ENCODE measurements at places on chromosomes 13 and 19. TPM values are rescaled to one million over a fixed set of nuclear protein-coding genes. Genes with fewer than 3 reads are reported as not detected.

DNA sequence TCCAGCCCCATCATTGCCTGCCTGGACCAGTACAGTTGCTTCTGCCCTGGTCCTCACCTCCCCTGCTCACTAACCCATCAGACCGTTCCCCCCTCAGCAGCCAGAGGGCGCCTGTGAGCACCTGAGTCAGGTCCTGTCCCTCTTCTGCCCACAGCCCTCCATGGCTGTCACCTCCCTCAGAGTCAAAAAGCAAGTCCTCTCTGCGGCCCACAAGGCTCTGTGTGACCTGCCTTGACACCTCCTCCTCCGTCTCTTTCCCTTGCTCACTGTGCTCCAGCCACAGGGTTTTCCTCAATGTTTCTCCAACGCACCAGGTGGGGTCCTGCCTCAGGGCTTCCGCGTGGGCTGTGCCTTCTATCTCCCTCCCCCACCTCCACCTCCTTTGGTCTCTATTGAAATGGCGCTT, 29.4 kb upstream of the PTPRS start:
- no peak for DNase-seq

DNA sequence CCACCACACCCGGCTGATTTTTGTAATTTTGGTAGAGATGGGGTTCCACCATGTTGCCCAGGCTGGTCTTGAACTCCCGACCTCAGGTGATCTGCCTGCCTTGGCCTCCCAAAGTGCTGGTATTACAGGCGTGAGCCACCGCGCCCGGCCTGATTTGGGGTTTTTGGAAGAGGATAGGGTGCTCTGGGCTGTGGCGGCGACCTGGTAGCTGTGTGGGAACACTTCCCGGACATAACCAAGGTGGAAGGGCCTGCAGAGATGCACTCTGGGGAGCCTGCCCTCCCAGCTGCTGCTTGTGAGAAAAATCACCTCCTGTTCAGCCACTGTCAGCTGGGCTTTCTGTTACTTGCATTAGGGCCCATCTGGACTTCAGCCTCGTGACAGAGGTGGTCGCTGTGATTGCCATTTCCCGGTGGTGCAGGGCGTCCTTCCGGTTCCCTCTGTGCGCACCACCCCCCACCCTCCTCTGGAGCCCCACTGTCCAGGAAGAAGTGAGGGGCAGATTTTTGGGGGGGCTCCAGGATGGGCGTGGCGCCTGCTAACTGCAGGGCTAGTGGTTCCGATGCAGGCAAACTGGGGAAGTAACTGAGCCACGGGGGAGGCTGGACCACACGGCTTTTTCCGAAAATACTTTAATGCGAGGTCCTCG, 7.5 kb downstream of the IL4I1 start:
- DNase-seq: no peak

GRCh38 chr19:39144290-39145071, 18.9 kb downstream of the PAK4 start:
- DNase-seq: no peak

DNA sequence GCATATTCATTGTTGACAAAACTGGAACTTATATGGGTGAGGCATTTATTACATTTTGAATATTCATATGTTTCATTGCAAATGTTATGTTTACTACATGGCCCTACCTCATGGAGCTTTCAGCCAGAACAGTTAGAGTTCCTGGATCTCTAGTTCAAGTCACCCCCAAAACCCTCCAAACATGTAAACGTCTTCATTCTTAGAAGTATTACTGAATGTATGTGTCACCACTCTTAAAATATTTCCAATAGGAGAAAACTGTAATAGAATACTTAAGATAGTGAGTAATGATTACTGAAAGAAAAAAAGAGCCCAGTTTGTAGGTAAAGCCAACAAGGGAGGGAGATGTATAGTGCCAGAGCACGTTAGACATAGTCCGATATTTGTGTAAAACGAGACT, 23.5 kb downstream of the URI1 start:
- DNase-seq: no peak

GRCh38 chr13:59771272-59771671, 392.5 kb downstream of the DIAPH3 start:
- DNase-seq: no peak

DNA sequence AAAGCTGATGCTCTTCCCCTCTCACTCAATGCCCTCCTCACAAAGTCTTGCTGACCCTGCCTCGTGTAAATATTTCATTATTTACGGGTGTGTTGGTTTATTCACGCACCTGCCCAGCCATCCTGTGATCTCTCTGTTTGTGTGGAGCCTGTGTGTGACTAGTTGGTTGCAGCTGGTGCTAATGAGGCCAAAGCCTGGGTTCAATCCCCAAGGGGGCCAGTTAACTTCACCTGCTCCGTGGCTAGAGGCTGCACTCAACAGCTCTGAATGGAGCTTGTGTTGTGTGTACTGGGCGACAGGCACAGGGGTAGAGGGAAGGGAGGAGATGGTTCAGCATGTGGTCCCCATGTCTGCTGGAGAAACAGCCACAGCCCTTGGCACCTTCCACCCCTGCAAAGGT, 109.5 kb downstream of the DNAJC15 start:
- DNase-seq: no peak

DNA sequence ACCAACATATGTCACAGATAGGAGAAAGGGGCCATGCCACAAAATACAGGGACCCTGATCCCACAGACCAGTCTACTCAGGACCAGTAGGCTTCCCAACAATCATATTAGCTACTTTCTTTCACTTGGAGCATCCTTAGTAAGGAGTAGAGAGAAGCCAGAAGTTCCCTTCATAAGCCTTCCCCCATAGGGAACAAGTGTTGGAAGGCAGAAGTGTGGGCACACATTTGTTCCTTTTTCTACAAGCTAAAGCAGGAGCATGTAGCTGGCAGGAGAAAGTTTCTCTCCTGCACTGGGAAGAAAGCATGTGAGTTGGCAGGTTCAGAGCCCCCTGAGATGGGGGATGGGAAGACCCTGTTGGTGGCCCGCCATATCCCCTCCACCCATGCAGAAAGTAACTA, 165.4 kb downstream of the KCTD12 start:
- DNase-seq: no peak

GRCh38 chr13:98858191-98858590, 105.7 kb upstream of the SLC15A1 start:
- DNase-seq: no peak

DNA sequence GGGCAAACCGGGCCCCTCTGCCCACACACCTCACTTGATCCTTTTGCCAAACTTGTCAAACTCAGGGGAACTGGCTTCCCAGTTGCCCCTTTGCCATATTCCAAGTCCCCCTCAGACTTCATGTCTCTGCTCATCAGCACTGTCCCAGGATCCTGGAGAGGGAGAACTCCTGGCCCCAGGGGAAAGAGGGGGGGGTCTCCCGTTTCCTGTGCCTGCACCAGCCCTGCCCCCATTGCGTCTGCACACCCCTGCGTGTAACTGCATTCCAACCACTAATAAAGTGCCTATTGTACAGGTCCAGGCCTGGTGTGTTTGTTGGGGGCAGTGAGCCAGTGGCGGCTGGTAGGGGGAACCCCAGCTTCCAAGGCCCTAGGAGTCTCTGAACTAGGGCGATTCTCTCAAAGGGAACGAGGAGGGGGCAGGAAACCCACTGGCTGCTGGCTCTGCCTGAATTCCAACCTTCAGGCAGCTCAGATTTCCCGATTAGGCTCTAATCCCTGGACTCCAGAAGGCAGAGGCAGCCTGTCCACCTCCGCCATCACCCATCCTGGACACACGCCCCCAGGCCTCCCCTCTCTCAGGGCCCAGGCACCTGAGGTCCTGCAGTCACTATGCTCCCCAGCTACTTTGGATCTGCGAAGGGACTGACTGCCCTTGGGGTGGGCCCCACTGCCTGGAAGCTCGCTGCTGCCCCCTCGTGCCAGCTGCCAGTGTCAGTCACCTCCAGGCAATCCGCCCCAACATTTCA, 9.7 kb upstream of the ILF3 start:
- peak; percentile 71 for DNase-seq

- no peak for DNase-seq
Measured at GRCh38 chr19:35085947-35086346, 29.7 kb upstream of the FXYD3 start.

DNA sequence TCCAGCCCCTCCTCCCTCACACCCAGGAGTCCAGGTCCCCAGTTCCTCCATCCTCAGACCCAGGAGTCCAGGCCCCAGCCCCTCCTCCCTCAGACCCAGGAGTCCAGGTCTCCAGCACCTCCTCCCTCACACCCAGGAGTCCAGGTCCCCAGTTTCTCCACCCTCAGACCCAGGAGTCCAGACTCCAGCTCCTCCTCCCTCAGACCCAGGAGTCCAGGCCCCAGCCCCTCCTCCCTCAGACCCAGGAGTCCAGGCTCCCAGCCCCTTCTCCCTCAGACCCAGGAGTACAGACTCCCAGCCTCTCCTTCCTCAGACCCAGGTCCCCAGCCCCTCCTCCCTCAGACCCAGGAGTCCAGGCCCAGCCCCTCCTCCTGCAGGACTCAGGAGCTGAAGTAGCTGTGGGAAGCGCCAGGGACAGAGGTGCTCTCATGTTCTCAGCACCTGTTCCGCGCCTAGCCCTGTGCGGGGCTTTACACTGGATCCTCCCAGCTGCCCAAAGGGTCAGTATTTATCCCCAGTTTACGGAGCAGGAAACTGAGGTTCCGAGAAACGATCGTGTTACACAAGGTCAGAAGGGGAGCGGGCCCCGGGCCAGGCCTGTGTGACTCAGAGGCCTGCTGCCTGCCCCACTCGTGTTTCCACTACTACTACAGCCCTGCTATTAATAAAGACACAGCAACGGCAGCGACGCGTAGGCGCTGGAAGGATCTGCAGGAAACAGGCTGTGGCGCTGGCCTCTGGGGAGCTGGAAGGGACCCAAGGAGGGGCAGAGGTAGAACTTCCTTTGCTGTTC, 1.7 kb upstream of the SBK3 start:
- DNase-seq: no peak

GRCh38 chr13:99304541-99304940, 2.7 kb downstream of the GPR183 start:
- DNase-seq: no peak

DNA sequence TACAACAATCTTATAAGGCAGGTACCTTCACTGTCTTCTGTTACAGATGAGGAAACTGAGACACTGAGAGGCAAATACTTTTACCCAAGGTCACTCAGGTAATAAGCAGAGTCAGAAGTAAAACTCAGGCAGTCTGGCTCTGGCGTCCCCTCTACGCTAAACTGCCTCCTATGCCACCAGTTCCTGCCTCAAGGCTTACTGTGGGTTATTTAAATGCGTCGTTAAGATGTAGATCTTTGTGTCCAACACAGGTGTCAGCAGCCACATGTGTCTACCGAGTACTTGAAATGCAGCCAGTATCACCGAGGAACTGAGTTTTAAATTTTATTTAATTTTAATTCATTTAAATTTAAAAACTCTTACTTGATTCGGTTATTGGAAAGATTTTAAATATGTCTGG, 1.9 kb downstream of the HAS1 start:
- no peak for DNase-seq

- DNase-seq: no peak
Measured at GRCh38 chr13:32309312-32310133, 5.6 kb downstream of the ZAR1L start.

DNA sequence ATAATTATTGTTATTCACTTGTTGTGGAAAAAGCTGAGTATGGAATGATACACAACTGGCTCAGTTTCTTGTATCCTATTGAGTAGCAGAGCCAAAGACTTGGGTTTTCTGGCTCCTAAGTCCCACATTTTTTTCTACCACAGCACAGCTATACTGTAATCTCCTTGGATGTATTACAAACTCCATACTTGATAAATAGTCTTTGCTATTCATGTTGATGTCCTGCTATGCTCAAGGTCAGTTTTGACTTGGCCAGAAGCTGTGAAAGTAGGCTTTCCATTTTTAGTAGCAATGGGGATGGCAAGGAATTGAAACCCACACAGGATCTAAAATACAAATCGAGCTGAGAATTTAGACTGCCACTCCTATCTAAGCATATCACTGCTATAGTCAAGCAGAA, 79.1 kb downstream of the B3GLCT start:
- no peak for DNase-seq

DNA sequence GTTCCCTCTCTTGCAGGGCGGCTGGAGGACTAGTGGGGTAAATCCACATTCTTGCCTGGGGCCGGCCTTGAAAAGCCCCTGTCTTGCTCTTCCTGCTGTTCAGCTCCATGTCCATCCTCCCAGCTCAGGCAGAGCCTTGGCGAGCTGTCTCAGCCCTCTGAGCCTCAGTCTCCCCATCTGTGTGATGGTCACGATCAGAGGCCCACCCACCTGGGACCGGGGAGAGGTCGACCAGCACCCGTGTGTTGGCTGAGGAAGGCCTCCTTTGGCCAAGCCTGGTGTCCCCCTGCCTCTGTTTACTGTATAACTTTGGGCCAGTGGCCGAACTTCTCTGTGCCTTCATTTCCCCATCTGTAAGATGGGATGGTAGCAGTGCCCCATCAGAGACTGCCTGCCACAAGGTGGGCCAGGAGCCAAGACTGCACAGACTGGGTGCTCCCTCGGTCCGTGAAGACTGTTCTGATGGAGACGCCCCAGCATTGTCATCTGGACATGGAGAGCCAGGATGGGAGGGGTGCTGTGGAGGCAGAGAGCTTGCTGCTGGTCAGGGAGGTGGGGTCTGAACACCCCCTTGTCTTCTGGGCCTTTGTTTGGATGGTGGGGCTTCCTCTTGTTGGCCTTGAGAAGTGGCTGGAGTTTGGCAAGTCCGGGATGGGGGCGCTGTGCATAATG, 18.5 kb downstream of the KLHL26 start:
- DNase-seq: no peak

GRCh38 chr13:35947315-35947714, 183.9 kb downstream of the DCLK1 start:
- no peak for DNase-seq

GRCh38 chr13:68345963-68346531, 1115.9 kb upstream of the PCDH9 start:
- no peak for DNase-seq

- DNase-seq: no peak
Measured at GRCh38 chr13:113976711-113977684, 3.1 kb upstream of the C13orf46 start.

DNA sequence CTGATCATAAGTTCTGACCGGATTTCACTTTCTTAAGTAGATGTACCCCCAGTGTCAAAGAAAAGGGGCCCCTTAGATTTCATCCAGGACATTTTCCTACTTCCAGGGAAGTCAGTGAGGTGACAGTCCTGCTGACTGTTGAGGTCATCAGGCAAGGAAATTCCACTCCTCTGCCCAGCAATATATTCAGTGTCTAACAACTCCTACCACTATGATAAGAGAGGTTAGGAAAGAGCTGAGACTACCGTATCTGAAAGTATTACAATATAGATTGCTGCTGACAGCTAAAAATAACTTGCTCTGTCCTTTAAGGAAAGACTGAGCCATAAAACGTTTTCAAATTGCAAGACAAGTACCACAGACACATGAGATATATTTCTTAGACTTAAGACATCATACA, 325.1 kb downstream of the EFNB2 start:
- no peak for DNase-seq

The SELENOV gene
- 6.8 TPM for polyA plus RNA-seq

The PCP2 gene
- 1.8 TPM for polyA plus RNA-seq

The GIPR gene
- polyA plus RNA-seq: 0.28 TPM

The ERICH6B gene
- 1.1 TPM for polyA plus RNA-seq

The LIM2 gene
- 0.20 TPM for polyA plus RNA-seq

The WTIP gene
- 30.6 TPM for polyA plus RNA-seq

The ZNF738 gene
- 45.4 TPM for polyA plus RNA-seq

The ATXN8OS gene
- polyA plus RNA-seq: 0.44 TPM

The ZIK1 gene
- 20.8 TPM for polyA plus RNA-seq

The LACC1 gene
- 4.4 TPM for polyA plus RNA-seq

All from renal cortex interstitium (tissue), 15 donors.